ENCODE measurements at places on chromosomes 7 and 10.

DNA sequence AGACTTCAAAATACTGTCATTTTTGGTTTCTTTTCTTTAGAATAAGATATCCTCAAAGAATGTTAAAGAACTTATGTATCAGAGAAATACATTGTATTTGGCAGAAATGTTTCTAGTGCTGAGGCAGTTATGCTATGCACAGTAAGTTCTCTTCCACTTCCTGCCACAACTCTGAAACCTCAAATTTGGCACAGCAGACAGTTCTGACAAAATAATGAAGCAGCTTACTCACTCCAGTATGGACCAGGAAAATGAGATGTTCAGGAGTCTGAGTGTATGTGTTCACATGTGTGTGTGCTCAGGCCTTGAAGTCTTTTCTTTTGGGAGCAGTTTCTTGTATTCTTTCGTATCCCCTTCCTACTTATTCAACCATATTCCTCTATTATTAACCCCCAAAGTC, 197.0 kb upstream of the AGK start:
- peak; percentile 10 for DNase-seq

DNA sequence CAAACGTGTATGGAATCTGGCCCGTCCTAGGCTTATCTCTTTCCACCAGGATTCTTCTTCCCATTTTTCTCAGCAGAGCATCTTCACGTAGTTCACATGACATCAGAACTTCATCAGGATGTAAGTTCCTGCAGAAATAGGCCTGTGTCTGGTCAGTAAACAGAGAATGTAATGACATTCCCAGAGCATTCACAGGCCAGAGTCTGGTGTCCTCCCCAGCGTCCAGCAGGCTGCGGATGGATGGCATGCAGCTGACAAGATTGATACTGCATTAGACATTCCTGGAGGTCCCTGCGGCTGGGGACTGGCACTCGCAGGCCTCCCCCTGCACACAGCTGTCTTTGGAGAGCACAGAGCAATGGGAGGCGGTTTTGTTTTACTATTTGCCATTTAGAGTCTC, 28.7 kb downstream of the MGMT start:
- DNase-seq: no peak

- DNase-seq: peak; percentile 92
These were observed 158.8 kb downstream of the SH3PXD2A start for GRCh38 chr10:103696411-103697145.

GRCh38 chr10:30788307-30788706, 158.8 kb upstream of the LYZL2 start:
- DNase-seq: no peak

GRCh38 chr7:128135159-128135514, 103.9 kb upstream of the LRRC4 start:
- no peak for DNase-seq

GRCh38 chr10:36463390-36463789, 662.0 kb upstream of the ANKRD30A start:
- no peak for DNase-seq

DNA sequence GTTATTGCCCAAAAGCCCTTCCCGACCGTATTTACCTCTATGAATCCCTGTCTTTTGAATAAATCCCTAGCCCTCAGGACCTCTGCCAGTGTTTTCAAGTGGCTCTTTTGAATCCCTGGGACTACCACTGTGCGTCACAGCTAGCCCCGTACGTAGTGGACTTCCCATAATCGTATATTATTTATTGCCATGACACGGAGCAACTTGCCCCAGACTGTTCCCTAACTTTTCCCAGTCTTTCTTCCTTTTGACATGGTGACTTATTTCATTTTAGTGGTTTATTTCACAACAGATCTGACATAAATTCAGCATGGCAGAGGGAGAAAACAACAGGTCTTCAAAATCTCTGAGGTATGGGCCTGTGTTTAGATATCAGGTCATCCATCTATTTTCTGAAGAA, 318.6 kb upstream of the KLF6 start:
- DNase-seq: no peak

- no peak for DNase-seq
These were observed 35.2 kb downstream of the ST7 start for GRCh38 chr7:116988363-116988989.

- peak; percentile 44 for DNase-seq
These were observed 43.0 kb upstream of the RPA3 start for GRCh38 chr7:7761340-7761973.

- peak; percentile 94 for DNase-seq
These were observed 11.7 kb upstream of the VIM start for GRCh38 chr10:17216217-17216900.

DNA sequence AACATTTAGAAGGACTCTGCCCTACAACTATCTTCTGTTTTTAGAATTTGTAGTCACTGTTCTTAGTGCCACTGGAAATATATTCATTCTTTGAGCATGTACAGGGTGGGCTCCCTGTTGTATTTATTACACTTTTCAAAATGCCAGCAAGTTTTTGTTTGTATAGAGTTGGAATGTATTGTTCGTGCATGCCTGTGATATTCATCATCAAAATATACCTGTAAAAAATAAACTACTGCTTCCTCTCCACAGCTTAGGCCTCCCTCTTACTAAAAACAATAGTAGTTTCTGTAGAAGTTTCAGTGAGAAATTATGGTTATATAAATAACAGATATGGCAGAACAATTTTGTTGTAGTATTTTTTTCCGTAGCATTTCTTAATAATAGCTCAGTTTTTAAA, 61.6 kb downstream of the NHLRC2 start:
- DNase-seq: no peak

GRCh38 chr10:104333728-104334373, 4.4 kb downstream of the ITPRIP start:
- no peak for DNase-seq

DNA sequence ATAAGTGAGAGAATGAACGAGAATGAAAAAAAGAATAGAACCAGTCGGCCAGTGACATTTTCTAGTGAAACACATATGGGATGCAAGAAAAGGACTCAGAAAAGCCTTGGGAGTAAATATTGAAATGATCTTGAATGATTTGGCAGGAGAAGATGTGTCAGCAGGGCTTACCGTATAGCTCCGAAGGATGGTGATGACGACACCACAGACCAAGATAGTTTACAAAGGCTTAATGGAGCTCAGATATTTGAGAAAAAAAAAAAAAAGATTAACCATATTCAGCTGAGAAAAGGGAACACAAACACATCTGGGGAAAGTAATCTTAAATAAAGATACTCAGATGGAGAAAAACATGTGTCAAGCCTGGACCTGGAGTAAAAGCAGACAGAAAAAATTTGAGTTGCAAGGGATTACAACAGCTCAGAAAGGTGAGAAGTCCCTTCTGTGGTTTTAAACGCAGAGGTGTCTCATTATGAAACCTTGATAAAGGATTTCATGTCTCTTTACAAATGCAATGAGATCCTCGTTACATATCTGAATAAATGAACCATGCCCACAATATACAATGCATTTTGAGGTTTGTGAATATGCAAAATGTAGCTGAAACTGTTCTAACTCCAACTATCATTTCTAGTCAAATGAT, 36.0 kb downstream of the DNAJB9 start:
- DNase-seq: peak; percentile 55

GRCh38 chr10:36534471-36535002, 590.9 kb upstream of the ANKRD30A start:
- DNase-seq: peak; percentile 12

DNA sequence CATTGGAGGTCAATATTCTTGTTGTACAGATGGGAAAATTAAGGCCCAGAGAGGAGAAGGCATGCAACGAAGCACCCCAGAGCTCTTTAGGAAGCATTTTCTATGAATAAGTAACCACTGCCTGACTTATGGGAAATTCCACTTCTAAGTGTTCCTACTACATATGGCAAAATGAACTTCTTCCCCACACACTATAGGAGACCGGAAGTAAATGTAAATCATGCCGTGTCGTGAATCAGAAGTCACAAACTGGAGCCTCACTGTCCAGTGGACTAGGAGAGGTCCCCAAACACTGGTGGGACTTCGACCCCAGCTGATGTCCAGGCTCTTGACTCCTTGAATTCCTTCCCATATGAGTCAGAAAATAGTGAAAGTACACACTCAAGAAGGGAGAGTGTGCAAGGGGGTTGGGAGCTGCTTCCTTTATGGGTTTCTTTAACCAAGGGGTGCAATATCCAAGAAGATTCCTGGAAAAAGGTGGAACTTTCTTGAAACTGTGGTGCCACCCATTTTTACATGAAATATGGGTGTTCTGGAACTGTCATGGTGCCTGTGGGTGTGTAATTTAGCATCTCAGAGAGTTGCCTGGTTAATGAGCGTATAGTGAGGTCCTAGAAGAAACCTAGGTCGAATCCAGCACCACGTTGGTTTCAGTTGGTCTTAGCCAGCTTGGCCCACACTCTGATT, 6.7 kb downstream of the RASSF4 start:
- no peak for DNase-seq

GRCh38 chr10:82529062-82529461, 654.1 kb downstream of the NRG3 start:
- no peak for DNase-seq

- no peak for DNase-seq
These were observed 452.6 kb upstream of the ZMIZ1 start for GRCh38 chr10:78616125-78616695.

GRCh38 chr10:89183571-89183970, 23.5 kb downstream of the CH25H start:
- DNase-seq: no peak

DNA sequence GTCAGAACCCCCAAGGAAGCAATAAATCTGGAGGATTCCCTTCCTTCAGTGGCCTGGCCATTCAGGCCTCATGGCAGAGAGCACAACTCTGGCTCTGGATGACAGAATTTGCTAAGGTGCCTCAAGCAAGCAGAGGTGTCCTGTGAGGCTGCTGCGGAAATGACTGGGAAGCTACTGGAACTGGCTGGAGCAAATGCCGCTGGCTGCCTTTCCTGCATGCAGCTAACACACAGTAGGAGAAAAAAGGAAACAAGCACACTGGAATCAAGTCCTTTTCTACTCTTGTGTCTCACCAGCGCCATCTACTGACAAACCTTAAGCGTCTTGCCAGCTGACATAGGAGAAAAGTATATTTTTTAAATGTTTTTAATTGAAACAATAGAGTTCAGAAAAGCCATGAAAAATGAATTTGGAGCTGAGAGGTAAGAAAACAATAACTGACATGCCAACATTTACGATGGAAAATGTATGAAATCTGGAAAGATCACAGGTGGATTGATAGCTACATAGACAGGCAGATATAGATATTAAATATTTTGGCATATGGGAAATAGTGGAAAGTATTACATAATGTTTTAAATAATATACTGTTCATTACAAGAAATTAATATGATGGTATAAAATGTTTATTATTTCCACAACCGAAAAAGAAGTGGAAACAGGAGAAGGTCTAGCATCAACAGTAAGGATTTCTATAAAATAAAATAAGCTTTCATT, 951.6 kb downstream of the ANKRD7 start:
- peak; percentile 57 for DNase-seq

- DNase-seq: no peak
These were observed 170.7 kb upstream of the PLPP4 start for GRCh38 chr10:120286280-120286679.

DNA sequence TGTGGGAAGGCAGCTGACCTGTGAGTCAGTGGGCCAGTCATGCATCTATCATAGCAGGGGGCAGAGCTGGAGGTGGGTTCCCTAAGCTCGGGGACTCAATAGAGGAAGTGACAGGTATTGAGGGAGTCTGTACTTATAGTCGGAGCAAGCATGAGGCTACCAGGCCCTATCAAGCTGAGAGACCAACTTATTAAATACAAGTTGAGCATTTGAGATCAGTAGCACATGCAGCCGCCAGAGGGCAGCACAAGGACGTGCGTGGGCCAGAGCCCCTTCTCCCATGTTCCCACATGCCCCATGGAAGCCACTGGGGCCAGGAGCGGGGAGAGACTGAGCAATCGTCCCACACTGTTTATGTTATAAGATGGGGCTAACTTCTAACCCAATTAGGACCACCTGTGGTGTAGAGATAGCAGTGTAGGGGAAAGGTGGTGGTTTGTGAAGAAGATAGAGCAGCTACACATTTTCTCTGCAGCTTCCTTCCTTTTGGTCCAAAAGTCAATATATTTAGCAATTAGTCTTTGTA, 13.0 kb upstream of the STK31 start:
- peak; percentile 56 for DNase-seq

- no peak for DNase-seq
These were observed 107.2 kb downstream of the EPC1 start for GRCh38 chr10:32239769-32240168.

DNA sequence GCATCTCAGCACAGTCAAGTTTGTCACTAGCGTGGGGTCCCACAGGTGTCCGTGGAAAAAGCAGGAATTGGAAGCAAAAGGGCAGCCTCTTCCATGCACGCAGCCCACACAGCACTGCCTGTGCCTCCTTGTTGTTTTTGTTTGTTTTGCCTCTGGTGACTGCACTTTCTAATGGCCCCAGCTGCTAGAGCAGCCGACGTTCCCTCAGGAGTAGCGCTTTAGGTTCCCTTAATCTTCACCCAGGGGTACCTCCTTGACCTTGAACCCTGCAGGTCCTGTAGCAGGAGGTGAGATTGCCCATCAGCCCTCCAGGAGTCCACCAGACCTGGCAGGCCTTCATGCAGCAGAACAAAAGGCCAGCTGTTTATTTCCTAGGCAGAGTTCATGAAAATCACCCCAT, 210.1 kb downstream of the CACNB2 start:
- no peak for DNase-seq

DNA sequence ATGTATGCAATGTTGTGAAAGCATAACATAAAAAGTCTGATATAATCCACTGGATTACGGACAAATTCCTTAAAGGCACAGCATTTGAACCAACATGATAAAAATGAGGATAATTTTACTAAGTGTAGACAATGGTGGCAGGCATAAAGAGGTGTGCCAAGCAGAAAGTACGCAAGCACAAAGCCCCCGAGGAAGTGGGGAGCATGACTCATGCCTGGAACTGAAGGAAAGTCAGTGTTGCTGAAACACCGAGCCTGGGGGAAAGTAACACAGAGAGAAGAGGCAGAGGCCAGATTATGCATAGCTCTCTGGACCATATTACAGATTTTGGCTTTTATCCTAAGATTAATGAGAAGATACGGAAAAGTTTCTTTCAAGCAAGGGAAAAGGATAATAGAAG, 490.0 kb upstream of the PHF14 start:
- DNase-seq: no peak

DNA sequence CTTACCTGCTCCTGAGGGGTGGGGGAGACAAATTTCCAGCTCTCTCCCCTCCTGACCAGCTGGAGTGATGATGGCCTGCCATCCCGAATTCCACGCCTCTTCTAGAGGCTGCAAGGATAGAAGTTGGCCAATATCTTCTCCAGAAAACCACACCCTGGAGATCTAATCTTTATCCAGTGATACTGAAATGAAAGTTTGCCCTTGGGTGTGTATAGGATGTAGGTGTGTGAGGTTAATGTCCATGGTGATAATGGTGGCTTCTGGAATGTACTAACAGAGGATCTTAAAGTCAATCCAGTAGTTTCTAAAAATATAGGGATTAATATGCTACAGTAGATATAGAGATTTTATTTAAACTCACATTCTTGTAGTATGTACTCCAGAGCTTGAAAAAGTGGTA, 22.2 kb downstream of the AKR1B15 start:
- DNase-seq: no peak

GRCh38 chr10:124622158-124622557, 122.0 kb downstream of the FAM53B start:
- DNase-seq: no peak

Measured in activated CD4-positive, alpha-beta T cell treated with anti-CD3 and anti-CD28 coated beads, Interleukin-2, amount 50 U/mL, for 16 hours (primary cell).